A549 treated with dexamethasone at 1 μM for 4 hours (cell line): ENCODE measurements at places on chromosomes 12 and 14. TPM values are rescaled to one million over a fixed set of nuclear protein-coding genes. Genes with fewer than 3 reads are reported as not detected.

The ANKRD33 gene
- 0.08 TPM in 1 of 5 replicates, not detected in the others for total RNA-seq

The PDE3A gene
- total RNA-seq, result 2.6 to 4.2 TPM (median 3.7 TPM) in 5 replicates

The LYZ gene
- total RNA-seq, result 0.06 to 0.45 TPM (median 0.07 TPM) in 3 of 5 replicates, not detected in the others

The NABP2 gene
- total RNA-seq, result 54.2 to 64.3 TPM (median 59.9 TPM) in 5 replicates

The ACAD10 gene
- 7.5 to 11.3 TPM (median 9.8 TPM) in 5 replicates for total RNA-seq

The SERPINA9 gene
- not detected in 5 replicates for total RNA-seq

The PTGER2 gene
- 2.7 to 4.6 TPM (median 4.2 TPM) in 5 replicates for total RNA-seq

The MYH6 gene
- total RNA-seq, result 0.05 to 0.15 TPM (median 0.12 TPM) in 5 replicates

The SSPN gene
- 0.41 to 0.63 TPM (median 0.50 TPM) in 5 replicates for total RNA-seq

The KCNK10 gene
- total RNA-seq, result 0.01 to 0.02 TPM in 2 of 5 replicates, not detected in the others

The RNASE4 gene
- 5.4 to 9.5 TPM (median 8.4 TPM) in 5 replicates for total RNA-seq

The FGD6 gene
- total RNA-seq, result 8.8 to 17.6 TPM (median 14.3 TPM) in 5 replicates

The FAM222A gene
- total RNA-seq, result 3.3 to 7.0 TPM (median 5.8 TPM) in 5 replicates

The TSPAN19 gene
- total RNA-seq, result 0.13 TPM in 1 of 5 replicates, not detected in the others

The SDS gene
- 0.31 to 1.9 TPM (median 1.7 TPM) in 5 replicates for total RNA-seq

The E2F7 gene
- 5.8 to 10.5 TPM (median 7.9 TPM) in 5 replicates for total RNA-seq

The MRPL52 gene
- total RNA-seq, result 154 to 212 TPM (median 189 TPM) in 5 replicates

The EIF2B2 gene
- 84.5 to 93.3 TPM (median 88.2 TPM) in 5 replicates for total RNA-seq

The MUCL1 gene
- not detected in 5 replicates for total RNA-seq

The ACOT4 gene
- 1.5 to 1.8 TPM (median 1.7 TPM) in 5 replicates for total RNA-seq

The AQP6 gene
- total RNA-seq, result 0.02 to 0.07 TPM (median 0.04 TPM) in 3 of 5 replicates, not detected in the others

The TDRD9 gene
- total RNA-seq, result 0.15 to 0.34 TPM (median 0.23 TPM) in 5 replicates

The INHBC gene
- total RNA-seq, result not detected in 5 replicates

The SDSL gene
- 22.3 to 26.3 TPM (median 24.0 TPM) in 5 replicates for total RNA-seq

The RD3L gene
- not detected in 5 replicates for total RNA-seq

The RPGRIP1 gene
- 0.15 to 0.39 TPM (median 0.25 TPM) in 5 replicates for total RNA-seq

The CIROP gene
- 0.06 TPM in 1 of 5 replicates, not detected in the others for total RNA-seq

The NRL gene
- 0.60 to 1.2 TPM (median 0.86 TPM) in 5 replicates for total RNA-seq

The IGF1 gene
- total RNA-seq, result 0.26 TPM in 1 of 5 replicates, not detected in the others

The TAS2R13 gene
- total RNA-seq, result not detected in 5 replicates

The ITGB7 gene
- 0.14 to 0.36 TPM (median 0.28 TPM) in 5 replicates for total RNA-seq

The IKZF4 gene
- total RNA-seq, result 2.3 to 2.9 TPM (median 2.8 TPM) in 5 replicates

The INF2 gene
- 61.9 to 126 TPM (median 116 TPM) in 5 replicates for total RNA-seq
